ENCODE measurements at places on chromosomes 2 and 18.

GRCh38 chr2:114160263-114160981, 270.5 kb downstream of the ACTR3 start:
- peaks cover 2% of the 10 kb centered on the region for H3K27me3 ChIP-seq
- no peak overlapping the region for H3K27ac ChIP-seq
- H3K4me1 ChIP-seq: no peaks in the 10 kb centered on the region
- DNase-seq: no peak
- no peak overlapping the region for H3K4me3 ChIP-seq

DNA sequence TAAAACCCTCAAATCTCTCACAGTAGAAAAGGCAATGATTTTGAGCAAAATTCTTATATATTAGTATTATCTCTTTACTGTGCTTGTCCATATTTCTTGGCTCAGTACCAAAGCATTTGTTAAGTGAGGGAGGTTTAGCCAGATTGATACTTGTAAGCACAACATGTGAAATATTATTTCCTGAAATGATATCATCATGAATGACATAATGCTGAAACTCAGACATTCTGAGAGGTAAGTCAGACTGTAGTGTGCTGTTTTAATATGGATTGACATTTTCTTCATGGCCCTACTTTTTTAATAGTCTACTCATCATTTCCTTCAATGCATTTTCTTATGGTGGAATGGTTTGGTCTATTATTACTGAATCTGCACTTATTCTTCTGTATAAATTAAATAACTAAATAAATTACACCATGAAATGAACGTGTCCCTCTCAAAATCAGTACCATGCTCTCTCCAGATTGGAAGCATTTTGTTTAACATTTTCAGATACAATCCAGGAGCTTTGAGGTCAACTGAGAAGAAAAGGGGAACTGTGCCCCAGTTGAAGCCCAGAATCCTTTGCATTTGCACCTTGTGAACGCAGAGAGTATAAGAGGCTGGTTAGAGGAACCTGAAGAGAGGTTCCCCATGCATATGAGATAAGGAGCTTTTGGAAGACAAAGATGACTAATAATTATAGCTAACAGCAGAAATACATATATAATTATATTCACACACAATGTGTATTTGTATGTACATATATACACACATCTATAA, 50.1 kb upstream of the CRACDL start:
- peaks cover 3% of the 10 kb centered on the region for H3K36me3 ChIP-seq
- H3K27me3 ChIP-seq: no peaks in the 10 kb centered on the region
- H3K27ac ChIP-seq: no peak overlapping the region
- H3K4me3 ChIP-seq: no peak overlapping the region
- no peak for DNase-seq

- H3K27me3 ChIP-seq: no peaks in the 10 kb centered on the region
- no peaks in the 10 kb centered on the region for H3K4me1 ChIP-seq
- H3K36me3 ChIP-seq: no peaks in the 10 kb centered on the region
These were observed 998.8 kb upstream of the PIK3C3 start for GRCh38 chr18:40956213-40956612.

- no peak overlapping the region for H3K27ac ChIP-seq
- no peaks in the 10 kb centered on the region for H3K4me1 ChIP-seq
- H3K4me3 ChIP-seq: no peak overlapping the region
- H3K36me3 ChIP-seq: no peaks in the 10 kb centered on the region
- peak; percentile 38 for DNase-seq
- H3K27me3 ChIP-seq: no peaks in the 10 kb centered on the region
These were observed 793.1 kb downstream of the ERBB4 start for GRCh38 chr2:211745295-211746097.

DNA sequence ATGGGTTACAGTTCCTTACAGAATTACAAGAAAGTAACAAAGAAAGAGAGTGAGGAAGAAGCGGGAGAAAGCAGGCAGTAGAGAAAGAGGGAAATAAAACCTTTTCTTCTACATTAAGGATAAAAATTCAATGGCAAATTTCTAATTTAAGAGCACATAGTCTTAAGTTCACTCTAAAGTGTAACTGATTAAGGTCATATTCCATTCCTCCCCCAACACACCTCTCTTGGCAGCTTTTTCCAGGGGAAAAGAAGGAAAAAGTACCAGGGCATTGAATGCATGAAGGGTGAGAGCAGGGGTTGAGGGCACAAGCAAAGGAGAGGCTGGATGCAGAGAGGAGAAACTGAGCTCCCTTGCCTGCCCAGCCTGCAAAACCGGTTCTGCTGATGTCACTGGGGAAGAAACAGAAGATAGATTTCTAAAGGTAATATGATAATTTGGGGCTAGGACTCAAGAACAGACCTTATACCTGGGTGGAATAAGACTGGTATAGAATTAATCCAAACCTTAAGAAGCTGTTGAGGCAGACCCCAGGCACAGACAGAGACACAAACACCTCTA, 4.6 kb downstream of the ACMSD start:
- no peak overlapping the region for H3K4me3 ChIP-seq
- H3K36me3 ChIP-seq: no peaks in the 10 kb centered on the region
- H3K4me1 ChIP-seq: no peaks in the 10 kb centered on the region
- H3K27me3 ChIP-seq: peaks cover 6% of the 10 kb centered on the region
- H3K27ac ChIP-seq: no peak overlapping the region
